Left ventricle myocardium superior (tissue), 1 donor: ENCODE measurements at places on chromosomes 12 and 14. TPM values are rescaled to one million over a fixed set of nuclear protein-coding genes. Genes with fewer than 3 reads are reported as not detected.

The ARMH4 gene
- total RNA-seq = 8.4 TPM

The C12orf50 gene
- not detected for total RNA-seq

The KRT83 gene
- not detected for total RNA-seq

- DNase-seq = no peak
Measured at GRCh38 chr12:131124487-131125280, 171.0 kb downstream of the ADGRD1 start.

DNA sequence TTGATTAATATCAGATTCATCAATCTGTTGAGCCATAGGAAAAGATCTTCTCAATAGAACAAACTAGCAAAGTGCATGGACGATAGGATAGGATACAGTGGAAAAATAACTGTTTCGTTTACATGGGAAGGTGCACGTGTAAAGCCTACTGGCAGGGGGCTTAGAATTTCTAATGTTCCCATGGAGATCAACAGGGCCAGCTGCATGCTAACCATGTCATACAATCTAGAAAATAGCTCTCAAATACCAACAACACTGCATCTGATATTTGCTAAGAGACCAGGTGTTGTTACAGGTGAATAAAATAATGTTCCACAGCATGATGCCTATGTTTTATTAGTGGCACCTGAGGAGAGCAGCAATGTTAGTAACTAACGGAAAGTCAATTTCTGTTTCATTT, 72.5 kb downstream of the ACSS3 start:
- no peak for DNase-seq

GRCh38 chr14:36363704-36364103, 43.3 kb upstream of the MBIP start:
- DNase-seq = no peak

- no peak for DNase-seq
Measured at GRCh38 chr12:109461049-109461845, 15.9 kb downstream of the KCTD10 start.

The PIWIL1 gene
- total RNA-seq = not detected

The TMEM63C gene
- 1.9 TPM for total RNA-seq

The TBX3 gene
- total RNA-seq = 16.3 TPM

The ASCL1 gene
- not detected for total RNA-seq

- DNase-seq = no peak
Measured at GRCh38 chr12:51346581-51346980, at the start of gene CELA1. TSS of gene CELA1 (minus strand) at chr12:51346679. CDS start at chr12:51346638, 41 bp downstream.

- DNase-seq = no peak
Measured at GRCh38 chr12:68924546-68924945, 8.4 kb downstream of the CPM start.

DNA sequence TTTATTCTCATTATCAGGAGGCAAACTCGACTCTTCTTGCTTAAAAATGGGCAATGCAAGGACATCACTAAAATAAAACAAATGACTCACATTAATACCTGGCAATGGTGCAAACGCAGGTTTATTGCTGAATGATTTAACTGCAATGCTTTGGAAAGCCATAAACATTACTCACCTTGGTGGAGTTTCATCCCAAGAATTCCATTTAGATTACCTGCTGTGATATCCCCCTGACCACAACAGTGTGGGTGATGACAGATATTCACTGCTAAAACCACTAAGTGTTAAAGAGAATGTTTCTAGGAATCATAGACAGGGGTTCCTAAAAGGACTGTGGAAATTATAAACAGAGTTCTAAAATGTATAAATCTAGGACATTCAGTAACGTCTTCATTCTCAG, 35.3 kb upstream of the CSRNP2 start:
- no peak for DNase-seq

DNA sequence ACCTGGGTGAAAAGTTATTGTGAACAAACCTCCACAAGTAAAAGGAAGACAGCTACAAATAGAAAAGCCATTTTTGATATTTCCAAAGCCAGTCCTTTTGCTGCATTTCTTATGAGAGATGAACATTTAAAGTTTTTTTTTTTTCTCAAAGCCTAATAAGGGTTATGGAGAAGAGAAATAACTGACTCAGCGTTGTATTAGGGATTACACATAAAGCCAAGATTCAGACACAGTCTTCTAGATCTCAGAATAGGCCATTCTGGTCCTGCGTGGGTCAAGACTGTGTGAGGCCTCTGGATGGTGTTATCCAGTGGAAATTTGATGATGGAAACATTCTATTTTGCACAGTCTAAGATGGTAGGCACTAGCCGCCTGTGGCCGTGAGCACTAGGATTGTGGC, 459.8 kb downstream of the EGLN3 start:
- no peak for DNase-seq

DNA sequence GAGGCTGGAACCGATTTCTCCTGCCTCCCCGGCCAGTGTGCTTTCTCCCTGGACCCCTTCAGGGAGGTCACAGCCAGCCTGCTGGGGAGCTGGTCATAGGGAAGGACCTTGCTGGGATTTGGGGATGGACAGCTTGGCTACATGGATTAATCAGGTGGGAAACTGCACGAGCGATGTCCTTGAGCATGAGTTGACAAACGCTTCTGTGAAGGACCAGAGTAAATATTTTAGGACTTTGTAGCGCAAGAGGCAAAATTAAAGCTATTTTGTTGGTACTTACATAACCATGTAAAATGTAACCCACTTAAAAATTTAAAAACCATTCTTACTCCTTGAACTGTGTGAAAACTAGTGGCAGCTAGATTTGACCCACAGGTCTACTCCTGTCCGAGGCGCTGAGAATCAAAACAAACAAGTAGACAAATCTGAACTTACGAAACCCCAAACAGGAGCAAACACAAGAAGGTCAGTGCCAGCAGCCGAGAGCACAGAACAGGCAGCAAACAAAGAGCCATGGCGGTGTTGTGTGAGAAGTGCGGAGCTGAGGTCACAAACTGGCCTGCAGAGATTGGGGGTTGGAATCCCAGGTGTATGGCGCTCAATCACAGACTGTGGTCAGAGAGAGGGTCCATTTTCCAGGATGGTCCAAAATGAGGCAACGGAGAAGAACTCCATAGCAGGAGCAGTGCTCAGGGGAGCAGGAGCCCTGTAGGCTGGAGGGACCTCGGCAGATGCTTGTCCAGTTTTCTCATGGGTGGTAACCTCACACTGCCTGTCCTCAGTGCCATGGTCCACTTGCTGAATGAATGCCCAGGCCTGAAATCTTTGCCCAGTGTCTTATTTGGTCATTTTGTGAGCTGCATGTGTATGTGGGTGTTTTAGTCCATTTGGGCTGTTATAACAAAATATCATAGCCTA, 79.2 kb upstream of the CLMN start:
- no peak for DNase-seq

DNA sequence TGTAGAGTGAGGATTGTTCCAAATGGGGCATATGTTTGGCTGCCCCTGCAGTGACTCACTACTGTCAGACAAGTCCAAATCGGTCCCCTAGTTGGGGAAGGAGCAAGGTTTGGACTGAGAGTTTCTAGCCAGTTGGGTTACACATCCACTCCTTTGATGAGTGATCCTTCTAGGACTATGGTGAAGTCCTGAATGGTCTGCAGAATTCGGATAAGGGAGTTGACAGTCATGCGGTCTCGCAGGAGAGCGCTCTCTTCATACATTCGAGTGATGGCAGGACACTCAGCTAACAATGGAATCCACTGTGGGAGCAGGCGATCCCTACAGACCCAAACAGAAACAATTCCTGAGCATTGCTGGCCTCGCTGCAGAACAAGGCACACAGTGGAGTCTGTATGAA, 61.5 kb upstream of the SINHCAF start:
- DNase-seq = no peak

DNA sequence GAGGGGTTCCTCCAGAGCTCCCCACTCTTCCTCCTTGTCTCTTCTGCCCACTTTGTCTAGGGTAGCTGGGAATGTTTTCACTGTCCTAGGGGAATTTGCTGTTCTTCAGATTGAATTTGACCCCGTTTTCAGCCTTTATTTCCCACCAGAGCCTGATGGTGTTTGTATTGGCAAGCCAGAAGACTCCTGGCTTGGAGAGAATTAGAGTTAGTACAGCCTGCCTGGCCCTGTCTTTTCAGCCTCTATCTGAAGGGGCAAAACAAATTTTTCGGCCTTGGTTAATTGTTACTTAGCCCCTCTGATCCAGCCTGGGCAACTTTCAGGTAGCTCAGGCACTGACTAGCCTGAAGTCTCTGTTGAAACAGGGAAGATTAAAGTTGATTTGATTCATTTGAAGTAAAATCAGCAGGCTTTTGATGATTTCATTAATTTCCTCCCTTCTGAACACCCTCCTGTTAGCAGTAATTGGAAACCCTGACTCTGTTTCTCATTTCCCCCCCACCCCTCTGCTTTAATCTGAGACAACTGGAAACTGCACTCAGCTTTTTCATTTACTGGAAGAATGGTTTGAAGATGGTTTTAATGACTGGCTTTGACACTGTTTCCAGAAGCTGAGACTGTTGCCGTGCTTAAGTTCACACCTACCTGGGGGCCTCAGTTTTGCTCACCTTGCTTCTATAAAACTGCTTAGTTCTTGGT, 63.3 kb downstream of the SUSD6 start:
- DNase-seq = no peak

GRCh38 chr12:2226641-2227040, 173.9 kb downstream of the CACNA1C start:
- no peak for DNase-seq
